ENCODE measurements at places on chromosomes 13 and 19.

- DNase-seq = peak; percentile 92
Measured at GRCh38 chr19:21568816-21569493, 63.6 kb downstream of the ZNF429 start.

DNA sequence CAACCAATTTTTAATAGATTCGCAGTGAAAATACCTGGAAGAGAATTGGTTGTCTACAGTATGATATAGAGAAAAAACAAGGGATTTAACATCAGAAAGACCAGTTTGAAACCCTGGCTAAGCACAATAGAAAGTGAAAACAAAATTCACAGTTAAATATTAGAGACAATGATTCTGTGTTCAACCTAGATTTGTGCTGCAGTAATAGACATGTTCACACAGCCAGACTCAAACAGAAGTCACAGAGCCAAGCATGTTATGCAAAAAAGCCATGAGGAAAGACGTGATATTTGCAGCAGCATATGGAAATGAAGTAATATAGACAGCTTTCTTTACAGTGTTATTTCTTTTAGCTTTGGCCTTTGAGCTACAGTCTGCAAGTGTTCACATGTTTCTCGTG is 48.1 kb downstream of the SCEL start:
- no peak for DNase-seq

DNA sequence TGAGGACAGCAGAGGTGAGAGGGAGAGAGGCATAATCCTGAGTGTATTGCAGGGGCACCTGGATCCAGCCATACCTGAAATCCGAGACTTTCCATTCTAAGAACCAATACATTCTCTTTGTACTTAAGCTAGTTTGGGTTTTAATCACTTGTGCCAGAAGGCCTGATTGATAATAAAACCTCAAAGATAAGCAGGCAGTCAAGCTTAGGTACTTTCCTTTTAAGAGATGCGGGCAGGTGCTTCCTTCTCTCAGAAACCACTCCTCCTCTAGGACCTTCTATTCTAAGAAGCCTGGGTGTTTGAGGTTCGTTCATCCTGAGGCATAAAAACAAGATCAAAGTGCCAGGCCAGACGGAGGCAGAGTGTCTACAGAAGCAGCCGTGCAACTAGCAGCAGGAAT is 22.2 kb downstream of the FAM187B start:
- no peak for DNase-seq

DNA sequence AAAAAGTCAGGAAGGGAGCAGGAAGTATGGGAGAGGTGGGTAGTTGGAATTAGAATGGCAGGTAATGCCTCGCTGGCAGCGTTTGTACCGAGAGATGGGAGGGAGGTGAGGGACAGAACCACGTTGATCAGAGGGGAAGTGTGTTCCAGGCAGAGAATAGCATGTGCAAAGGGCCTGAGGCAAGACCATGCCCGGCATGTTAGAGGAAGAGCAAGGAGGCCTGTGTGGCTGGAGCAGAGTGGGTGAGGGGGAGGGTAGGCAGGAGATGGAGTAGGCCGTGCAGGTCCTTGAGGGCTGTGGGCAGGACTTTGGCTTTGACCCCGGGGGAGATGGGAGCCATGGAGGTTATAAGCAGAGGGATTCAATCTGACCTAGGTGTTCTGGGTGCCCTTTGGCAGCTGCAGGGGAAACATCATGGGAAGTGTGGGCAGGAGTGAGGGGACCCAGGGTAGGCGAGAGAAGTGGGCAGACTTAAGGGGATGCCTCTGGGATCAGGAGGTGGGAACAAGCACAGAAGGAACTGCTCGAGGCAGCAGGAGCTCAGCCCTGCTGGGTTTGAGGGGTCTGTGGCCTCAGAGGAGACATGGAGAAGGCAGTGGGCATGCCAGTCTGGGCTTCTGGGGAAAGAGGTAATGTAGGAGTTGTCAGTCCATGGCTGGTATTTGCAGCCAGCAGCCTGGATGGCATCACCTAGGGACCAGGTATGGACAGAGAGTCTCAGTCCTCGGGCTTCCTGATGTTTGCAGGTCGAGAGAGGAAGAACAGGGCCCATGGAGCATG is 48.8 kb downstream of the CD320 start:
- DNase-seq = no peak

DNA sequence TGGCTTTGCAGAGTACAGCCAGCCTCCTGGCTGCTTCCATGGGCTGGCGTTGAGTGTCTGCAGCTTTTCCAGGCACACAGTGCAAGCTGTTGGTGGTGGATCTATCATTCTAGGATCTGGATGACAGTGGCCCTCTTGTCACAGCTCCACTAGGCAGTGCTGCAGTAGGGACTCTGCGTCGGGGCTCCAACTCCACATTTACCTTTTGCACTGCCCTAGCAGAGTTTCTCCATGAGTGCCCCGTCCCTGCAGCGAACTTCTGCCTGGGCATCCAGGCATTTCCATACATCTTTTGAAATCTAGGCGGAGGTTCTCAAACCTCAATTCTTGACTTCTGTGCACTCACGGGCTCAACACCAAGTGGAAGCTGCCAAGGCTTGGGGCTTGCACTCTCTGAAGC is 1697.3 kb upstream of the MIR17HG start:
- DNase-seq = no peak

DNA sequence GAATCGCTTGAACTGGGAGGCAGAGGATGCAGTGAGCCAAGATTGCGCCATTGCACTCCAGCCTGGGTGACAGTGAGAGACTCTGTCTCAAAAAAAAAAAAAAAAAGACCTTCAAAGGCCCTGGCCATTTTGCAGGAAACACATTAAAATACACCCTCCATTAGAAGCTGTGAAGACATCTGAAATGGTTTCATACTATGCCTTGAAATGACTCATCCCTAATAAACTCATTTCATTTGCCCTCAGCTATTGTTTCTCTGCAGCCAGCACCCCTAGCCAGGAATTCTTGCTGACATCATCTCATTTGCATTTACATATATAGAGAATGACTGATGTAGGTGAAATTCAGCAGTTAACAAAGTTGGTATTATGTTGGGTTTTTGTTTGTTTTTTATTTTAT is 8.7 kb downstream of the EML2 start:
- DNase-seq = peak; percentile 37

GRCh38 chr13:29922896-29923295 is 72.5 kb upstream of the UBL3 start:
- no peak for DNase-seq

DNA sequence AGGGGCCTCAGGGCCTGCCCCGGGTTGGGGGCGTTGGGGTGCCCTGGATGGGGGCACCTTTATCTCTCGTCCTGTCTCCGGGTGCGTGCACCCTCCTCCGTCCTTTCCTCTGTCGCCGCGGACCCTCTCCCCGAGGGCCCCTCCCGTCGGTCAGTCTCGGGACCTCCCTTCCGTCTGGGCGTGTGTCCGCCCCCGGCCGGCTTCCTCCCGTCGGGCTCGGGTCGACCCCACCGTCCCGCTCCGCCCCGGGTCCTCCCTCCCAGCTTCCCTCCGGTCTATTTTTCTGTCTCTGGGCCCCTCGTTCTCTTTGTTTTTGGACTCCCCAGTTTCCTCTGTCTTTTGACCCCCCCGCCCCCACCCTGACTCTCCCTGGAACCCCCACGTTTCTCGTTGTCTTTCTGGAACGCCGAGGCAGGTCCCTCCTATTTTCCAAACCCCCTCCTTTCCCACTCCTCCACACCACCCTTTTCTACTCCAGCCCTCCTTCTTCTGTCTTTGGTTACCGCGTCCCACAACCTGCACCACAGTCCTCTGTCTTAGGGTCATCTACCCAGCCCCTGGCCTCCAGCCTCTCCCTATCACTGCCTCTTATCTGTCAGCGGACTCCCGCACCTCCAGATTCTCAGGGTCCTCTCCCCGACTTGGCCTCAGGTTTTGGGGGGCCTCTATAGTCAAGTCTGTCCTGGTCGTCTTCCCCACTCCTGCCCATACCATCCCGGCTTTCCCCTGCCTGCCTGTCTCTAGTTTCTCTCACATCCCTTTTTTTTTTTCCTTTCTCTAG is 757 bp downstream of the EGLN2 start:
- peak; percentile 48 for DNase-seq

- DNase-seq = no peak
Measured at GRCh38 chr13:80010286-80010831, 330.6 kb downstream of the SPRY2 start.

DNA sequence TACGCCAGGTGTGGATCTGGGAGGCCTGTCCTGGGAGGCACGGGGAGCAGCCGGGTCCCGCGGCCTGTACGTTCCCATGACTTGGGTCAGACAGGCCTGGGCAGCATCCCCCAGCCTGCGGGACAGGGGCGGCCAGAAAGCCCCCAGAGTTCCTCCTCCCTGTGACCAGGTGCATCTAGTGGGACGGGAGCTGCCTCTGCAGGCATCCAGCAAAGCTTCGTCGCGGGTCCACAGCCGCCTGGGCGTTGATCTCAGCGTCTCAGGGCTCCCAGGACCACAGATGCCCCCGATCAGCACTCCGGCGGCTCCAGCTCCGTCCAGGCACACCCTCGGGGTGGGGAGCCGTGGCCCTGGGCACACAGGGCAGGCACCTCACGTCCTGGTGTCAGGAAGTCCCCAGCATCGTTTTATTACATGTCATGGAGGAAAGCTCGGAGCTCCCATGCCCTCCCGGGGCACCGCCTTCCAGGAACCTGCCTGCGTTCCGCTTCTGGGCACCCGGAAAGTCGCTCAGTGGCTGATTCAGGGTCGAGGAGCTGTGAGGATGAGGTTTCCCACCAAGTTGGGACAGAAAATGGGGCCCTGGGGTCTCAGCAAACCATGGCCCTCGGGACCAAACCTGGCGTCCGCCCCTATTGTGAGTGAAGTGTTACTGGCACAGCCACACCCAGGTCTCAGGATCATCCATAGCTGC is 1.5 kb upstream of the GZMM start:
- no peak for DNase-seq

- no peak for DNase-seq
Measured at GRCh38 chr19:13051557-13052165, 51.0 kb downstream of the LYL1 start.

DNA sequence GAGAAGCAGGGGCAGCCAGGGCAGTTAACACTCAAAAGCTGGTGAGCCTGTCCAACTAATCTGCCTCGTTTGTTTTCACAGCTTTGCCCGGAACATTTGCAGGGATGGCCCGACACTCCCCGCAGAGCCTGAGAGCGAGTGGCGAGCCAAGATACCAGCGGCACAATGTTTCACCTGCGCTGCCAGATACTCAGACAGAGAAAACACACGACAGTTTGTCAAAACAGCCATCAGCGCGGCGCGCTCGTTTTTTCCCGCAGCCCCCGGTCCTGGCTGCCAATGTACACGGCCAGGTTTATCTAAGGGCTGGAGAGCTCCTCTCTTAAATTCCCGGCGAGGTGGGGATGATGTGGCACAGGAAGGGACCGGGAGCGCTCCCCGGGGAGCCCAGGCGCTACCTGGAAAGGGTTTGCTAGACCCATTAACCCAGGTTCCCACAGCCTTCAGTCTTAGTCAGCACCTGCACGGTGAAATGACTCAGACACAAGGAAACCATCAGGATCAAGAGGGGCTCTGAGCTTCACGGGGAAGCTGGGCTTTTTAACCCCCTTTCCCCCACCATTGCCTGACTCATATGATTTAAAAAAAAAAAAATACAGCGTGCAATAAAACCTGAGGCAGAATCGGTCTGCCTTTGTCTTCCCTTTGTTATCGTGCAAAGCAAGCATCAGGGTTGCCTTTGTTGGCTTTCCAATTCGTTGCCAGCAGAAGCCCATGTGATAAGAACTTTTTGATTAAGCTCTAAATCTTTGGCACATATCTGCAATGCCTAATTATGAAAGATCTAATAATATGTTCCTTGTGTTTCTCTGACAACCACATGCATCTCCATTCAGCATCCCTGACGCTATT is 186.2 kb downstream of the EFNB2 start:
- DNase-seq = no peak

DNA sequence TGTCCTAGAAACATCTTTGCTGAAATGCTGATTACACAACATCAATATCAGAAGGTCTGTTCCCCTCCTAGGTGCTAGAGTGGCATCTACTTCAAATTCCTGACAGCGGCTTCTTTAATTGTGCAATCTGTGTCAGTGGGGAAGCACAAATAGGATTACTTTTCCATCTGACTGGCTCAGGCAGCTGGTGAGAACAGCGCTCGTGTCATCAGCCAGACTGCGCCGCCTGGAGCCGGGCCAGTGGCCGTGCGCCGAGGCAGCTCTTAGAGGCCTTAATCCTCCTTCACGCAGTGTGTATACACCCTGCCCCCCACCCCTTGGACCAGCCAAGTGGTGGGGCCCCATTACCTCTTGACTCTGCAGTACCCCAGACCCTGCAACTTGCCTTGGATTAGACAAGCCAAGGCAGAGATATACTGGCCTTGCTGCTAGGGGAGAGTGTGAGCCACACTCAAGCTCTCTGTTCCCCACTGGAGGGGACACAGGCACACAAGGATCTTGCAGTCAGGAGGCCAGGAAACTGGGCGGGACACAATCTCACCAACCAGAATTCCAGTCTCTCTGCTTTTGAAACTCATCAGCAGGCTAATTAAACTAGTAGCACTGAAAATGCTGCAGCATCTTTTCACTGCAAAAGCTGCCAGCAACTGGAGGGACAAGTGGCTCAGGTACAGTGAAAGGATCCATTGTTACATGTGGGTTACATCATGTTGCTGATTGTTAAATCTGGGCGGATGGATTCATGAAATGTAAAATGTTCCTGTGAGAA is 48.9 kb upstream of the EPHX3 start:
- peak; percentile 47 for DNase-seq

DNA sequence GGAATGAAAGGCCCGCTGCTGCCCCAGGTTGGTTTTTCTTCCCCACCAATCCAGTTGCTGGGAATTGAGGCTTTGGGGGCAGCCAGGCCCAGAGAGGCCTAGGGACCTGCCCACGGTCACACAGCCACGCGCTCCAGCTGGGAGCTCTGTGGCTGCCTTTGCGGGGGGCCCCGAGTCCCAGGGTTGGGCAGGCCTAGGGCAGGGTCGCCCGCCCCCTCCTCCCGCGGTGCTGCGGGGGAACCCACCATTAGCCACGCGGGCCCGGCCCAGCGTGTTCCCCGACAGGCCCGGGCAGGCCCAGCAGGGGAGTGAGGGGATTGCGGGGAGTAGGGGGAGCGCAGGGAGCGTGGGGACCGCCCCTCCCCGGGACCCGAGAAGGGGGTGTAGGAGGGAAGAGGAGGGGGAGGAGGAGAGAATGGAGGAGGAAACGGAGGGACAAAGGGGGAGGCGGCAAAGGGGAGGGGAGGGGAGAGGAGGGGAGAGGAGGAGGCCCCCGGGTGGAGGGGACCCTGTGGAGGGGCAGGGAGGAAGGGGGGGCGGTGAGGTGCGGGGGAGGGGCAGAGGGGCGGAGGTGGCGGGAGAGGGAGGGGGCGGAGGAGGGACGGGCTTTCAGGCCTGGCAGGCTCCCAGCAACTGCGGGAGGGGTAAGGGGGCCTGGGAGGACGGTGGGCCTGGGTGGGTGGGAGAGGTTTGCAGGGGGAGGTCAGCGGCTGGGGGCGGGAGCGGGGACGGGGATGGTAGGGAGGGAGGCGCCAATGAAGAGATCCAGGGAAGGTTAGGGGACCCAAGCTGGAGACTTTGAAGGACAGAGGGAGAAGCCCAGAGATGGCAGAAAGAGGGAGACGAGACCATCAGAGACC is 12.9 kb upstream of the TLE2 start:
- no peak for DNase-seq

DNA sequence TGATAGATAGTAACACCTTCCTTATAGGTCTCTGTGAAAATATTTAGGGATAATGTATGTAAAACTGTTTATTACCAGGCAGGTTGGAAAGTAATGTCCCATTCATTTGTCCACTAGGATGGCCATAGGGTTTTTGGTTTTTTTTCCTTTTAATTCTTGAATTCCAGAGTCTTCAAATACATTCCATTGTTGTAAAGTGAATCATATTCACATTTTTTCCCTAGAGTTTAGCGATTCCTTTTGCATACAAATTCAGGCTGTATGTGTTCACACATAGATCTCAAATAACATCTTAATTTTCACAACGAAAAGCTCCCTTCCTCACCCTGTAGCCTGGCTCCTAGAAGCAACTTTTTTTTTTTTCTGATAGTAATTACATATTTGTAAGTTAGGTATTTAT is 1.8 kb upstream of the ZNF557 start:
- DNase-seq = no peak
